ENCODE measurements at places on chromosomes 12 and 14.
A peak's percentile ranks its signal among the peaks of the same experiment; 100 is the strongest.

GRCh38 chr12:66195242-66195641 is 6.2 kb downstream of the IRAK3 start:
- no peak for DNase-seq

- DNase-seq, result no peak
Measured at GRCh38 chr12:20604408-20605067, 90.6 kb upstream of the SLCO1C1 start.

GRCh38 chr14:23937203-23937602 is 16.4 kb upstream of the DHRS4 start:
- DNase-seq, result no peak

GRCh38 chr14:52871606-52872005 is 79.2 kb downstream of the FERMT2 start:
- DNase-seq, result no peak

DNA sequence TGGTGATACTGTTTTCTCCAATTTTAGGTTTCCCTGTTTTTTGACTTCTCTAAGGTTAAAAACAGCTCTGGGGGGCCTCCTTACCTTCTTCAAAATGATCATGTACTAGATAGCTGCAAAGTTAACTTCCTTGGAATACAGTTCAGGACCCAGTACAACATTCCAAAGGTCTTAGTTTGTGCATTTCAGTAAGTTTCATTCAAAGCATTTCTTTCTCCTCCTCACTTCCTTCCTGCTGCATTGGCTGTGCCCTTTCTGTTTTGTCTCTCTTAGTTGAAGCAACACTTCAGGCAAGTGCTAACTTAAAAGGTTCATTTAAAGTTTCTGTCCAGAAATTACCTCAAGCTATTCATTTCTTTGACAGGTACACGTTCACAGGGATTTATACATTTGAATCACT is 95.7 kb downstream of the SCN8A start:
- peak; percentile 52 for DNase-seq

- peak; percentile 19 for DNase-seq
Measured at GRCh38 chr12:39402922-39403321, 40.0 kb downstream of the KIF21A start.

DNA sequence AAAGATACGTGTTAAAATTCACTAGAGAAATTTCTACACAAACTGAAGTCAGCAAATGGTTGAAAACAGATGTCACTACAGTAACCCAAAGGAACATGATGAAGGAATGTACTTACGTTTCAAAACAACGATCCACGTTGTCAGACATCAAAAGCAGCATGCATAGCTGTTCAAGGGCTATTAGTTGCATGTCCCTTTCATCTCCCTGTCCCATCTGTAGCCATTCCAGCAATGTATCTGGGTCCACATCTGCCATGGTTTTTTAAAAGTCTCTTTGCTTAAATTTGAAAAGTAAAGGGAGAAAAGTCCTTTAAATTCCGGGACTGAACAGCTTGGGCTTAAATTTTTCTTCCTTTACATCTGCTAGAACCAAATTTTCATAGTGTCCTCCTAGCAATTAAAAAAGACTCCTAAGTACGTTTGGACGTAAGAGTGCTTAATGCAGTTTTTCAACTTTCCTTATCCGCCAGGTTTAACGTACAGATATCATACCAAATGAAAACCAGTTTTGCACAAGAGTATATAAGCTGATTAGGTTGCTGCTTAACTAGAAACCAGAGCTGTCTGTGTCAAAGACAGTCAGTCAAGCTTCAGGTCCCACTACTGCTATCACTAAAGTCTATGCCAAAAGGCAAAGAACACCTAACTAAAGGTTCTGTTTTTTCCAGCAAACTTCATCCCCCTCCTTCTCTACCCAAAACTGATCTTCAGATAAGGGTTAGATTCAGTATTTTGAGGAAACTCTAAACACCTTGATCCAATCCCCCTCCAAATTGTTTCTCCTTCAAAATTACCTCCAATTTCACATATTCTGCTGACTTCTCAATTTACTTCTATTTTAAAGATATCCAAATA is 1.7 kb downstream of the HECTD1 start:
- peak; percentile 79 for DNase-seq

GRCh38 chr14:100592972-100593371 is 5.8 kb upstream of the BEGAIN start:
- DNase-seq, result no peak
